Caco-2 (cell line): ENCODE measurements at places on chromosomes 13 and 19.

DNA sequence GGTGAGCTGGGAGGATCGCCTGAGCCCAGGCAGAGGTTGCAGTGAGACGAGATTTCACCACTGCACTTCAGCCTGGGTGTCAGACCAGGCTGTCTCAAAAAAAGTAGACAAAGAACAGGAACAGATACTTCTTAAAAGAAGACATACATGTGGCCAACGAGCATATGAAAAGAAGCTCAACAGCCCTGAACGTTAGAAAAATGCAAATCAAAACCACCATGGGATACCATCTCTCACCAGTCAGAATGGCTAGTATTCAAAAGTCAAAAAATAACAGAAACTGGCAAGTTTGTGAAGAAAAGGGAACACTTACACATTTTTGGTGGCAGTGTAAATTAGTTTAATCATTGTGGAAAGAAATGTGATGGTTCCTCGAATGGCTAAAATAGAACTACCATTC is 3.0 kb upstream of the LGALS14 start:
- no peak for DNase-seq

DNA sequence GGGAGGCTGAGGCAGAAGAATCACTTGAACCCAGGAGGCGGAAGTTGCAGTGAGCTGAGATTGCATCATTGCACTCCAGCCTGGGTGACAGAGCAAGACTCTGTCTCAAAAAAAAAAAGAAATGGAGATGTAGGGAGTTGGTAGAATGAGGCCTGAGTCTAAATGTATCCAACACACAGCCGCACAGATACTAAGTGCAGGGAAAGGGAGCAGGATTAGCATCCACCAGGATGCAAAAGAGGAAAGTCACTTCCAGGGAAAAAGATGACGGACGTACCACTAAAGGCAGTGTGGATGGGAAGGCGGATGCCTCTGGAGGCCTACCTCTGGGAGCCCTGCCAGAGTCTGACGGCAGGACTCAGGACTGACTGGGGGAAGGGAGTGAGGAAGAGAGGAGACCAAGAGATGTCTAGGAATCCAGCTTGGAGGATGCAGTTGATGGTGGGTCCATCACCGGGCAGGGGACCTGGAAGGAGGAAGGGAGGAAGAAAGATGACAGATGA is 6.8 kb downstream of the FAM98C start:
- no peak for DNase-seq

DNA sequence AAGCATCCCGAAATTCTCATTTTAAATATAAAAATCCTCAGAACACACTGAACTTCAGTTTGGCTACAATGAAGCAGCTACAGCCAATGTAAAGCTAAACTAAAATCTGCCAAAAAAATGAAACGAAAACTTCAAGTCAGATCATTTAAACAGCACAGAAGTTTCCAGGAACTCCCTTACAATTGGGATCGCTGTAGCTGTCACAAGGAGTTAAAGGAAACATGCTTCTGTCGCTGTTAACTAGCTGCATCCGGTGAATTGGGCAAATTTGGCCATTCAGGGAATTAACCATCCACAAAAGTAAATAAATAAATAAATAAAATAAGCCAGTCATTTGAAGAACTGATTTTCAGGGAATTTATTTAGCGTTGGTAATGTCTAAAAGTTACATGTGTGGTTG is 77.0 kb upstream of the PEG3 start:
- no peak for DNase-seq

- DNase-seq: no peak
Observed at GRCh38 chr13:104286566-104287290, 1220.5 kb upstream of the SLC10A2 start.

DNA sequence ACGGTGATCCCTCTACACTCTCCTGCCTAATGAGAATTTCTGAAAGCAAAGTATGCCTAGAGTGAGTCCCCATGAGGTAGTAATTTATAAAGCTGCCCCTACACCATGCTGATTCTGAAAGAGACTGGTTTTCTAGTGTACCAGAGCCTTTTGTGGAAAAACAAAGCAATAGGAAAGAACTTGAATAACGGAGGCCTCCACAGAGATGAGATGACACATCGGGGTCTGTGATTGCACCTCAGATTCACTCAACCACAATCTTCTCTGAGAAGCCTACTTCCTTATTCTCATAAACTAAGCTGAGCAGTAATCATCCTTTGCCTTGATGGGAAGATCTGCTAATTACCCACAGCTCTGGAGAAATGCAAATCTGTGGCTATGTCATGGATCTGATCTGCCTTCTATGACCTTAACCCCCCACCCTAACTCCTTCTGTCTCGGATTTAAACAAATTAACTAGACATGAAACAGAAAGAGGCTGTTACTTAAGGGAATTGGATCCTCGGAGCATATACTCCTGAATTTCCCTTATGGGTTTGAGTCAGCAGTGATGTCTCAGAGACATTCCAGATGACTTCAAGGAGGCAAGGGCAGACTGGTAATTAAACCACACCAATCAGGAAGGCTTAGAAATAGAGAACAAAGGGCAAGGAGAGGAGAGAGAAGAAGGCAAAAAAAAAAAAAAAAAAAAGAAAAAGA is 128.0 kb downstream of the DCT start:
- no peak for DNase-seq

GRCh38 chr19:1855040-1855827 is 7.0 kb upstream of the REXO1 start:
- DNase-seq: no peak

GRCh38 chr13:97719736-97720135 is 233.7 kb upstream of the IPO5 start:
- DNase-seq: no peak

- no peak for DNase-seq
Observed at GRCh38 chr19:33063356-33063752, 1.3 kb downstream of the RHPN2 start.

DNA sequence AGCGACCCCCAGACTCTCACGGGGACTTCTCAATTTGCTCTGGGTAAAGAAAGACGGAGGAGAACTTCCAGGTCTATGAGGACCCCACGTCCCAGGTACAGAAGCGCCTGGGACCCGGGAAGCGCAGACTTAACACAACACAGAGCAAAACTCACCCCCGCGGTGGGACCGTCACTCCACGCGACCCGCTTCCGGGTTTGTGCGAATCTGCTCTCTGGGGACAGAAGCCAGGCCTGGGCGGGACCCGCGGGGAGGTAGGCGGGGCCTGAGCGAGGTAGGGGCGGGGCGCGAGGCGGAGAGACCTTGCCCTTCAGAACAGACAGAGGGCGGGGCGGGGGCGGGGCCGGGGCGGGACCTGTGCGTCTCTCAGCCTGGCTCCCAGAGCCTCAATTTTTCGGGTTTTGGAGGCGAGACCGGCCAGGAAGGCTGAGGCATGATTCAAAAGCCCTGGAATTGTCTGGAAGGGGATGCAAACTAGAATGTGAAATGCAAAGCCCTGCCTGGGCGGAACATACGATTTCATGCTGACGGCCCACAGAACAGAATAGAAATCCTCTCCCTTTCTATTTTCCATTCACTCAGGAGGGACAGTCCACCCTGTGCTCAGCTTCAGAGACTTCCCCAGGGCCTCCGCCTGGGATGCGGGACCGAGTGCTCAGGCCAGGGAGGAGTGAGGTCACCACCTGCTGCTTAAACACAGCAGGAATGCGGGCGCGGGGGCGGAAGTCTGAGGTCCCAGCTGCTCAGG is 19.3 kb upstream of the ZNF888 start:
- peak; percentile 94 for DNase-seq

GRCh38 chr13:46556418-46556779 is 3.4 kb downstream of the LRCH1 start:
- no peak for DNase-seq

DNA sequence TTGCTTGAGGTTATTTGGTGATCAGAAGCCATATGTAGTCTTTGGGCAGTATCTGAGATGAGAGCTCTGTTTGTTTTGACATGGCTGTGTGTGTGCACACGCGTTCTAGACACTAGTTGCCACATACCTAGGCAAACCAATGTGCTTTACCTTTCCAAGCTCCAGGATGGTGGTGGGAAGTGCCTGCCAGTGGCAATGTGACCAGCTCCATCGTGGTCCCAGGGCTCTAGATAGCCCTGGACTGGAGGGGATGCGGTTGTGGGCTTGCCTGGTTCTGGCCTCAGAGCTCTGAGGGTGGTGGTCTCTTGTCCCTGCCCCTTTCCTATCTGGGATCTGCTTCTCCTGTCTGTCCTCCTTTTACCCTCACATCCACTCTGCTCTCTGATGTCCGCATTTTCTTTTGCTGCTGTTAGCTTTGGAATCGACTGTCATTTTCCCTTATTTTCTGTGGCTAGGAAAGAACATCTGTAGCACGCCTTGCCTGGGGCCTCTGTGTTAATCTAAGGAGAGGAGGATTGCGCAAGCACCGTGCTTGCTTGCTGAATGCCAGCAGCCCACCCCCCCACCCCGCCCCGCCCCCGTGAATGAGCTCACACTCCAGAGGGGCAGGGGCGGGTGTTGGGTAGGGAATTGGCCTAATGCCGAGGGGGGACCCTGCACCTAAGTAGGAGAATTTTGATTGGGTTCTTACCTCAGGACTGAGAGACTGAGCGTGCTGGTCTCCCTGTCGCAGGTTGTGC is 89.5 kb downstream of the ARHGEF7 start:
- peak; percentile 47 for DNase-seq

DNA sequence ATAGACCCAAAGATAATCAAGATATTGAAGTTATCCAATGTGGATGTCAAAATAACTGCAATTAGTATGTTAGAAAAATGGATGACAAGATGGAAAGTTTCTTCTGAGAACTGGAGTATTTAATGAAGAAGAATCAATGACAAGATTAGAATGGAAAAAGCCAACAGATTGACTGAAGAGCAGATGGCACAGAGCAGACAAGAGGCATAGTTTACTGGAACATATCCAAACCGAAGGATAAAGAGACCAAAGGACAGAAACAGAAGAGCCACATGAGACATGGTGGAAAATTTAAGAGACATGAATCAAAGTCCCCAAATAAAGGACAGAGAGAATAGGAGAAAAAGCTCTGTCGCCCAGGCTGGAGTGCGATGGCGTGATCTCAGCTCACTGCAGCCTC is 89.6 kb upstream of the RXFP2 start:
- no peak for DNase-seq

DNA sequence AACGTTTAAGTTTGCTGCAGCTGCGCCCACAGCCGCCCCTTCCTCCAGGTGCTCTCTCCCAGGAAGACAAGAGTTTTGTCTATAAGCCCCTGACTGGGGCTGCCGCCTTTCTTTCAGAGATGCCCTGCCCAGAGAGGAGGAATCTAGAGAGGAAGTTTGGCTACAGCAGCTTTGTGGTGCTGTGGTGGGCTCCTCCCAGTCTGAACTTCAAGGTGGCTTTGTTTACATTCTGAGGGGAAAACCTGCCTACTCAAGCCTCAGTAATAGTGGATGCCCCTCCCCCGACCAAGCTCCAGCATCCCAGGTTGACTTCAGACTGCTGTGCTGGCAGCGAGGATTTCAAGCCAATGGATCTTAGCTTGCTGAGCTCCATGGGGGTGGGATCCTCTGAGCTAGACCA is 6.4 kb upstream of the ERICH6B start:
- no peak for DNase-seq

DNA sequence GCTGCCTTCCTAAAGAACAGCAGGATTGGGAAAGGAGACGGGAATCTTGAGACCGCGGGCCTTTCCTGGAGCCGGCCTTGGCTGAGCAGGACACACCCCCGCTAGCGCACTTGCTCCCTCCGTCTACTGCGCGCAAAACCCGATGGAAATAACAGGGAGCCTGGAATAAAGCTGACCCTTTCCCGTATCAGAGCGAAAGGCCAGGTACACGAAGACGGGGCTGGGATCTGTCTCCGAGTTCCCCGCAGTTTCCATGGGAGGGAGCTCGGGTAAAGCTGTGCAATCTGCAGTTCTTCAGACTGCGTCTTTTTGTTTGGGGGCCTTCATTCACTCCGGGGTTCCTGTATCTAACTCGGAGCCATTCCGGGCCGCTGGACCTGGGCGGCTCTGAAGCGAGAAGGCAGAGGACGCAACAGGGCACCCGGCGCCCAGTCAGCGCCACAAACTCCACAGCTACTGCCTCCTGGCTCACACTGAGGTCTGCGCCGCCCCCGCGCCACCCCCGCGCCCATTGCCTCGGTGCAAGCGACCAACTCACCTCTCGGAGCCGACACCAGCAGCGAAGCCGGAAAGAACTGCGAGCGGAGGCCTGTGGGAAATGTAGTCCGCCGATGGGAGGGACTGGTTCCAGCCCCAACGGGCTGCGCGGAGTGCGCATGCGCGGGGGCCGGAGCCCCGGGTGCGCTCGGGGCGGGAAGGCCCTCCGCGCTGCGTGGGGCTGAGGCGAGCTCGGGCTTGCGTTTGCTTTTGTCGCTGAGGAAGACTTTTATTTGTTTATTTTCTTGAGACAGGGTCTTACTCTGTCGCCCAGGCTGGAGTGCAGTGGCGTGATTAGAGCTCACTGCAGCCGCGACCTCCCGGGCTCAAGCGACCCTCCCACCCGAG is at the start of gene ZFP14:
Gene ZFP14, minus strand, starts transcription at position 577 of the 885 bp plus-strand sequence. CDS start 11,309 bp downstream, outside the sequence.
- DNase-seq: peak; percentile 97

DNA sequence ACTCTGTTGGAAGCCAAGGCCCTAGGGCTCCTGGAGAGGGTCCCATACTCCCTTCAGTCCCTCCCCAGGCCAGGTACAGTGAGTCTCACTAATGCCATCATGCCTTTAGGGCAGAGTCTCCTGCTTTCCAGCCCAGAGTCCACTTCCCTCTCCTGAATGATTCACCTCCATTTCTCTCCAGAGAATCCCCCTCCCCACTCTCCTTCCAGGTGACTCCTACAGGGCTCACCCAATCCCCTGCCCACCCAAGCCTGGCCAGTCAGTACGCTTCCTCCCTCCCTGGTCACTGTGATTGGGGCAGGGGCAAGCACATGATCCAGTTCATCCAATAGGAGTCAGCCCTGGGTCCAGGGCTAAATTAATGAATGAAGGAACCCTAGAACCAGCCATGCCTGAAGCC is 35.0 kb upstream of the PNMA8B start:
- DNase-seq: no peak

GRCh38 chr13:27313770-27314169 is 43.1 kb downstream of the RASL11A start:
- no peak for DNase-seq

- no peak for DNase-seq
Observed at GRCh38 chr19:10603084-10603872, 16.2 kb upstream of the AP1M2 start.

- DNase-seq: no peak
Observed at GRCh38 chr13:97268772-97269171, 46.6 kb downstream of the MBNL2 start.

GRCh38 chr19:21508198-21508597 is 2.8 kb downstream of the ZNF429 start:
- no peak for DNase-seq

DNA sequence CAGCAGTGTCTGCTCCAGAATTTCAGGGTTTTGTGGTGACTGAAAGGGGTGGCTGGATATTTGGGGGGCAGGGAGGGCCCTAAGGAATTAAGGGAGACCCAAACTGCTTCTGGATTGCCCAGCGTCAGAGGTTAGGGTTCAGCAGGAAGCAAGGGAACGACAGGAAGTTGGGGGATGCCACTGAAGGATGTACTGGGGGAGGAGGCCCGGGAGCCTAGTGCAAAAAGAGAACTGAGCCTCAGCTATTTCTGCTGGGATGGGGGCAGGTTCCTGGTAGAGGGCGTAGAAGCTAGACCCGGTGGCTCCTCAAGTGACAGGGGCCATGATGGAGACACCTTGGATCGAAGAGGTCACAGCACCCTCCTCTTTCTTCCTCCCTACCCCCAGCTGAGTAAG is 1.1 kb downstream of the CYP2S1 start:
- DNase-seq: no peak
